IMR-90 (cell line): ENCODE measurements at places on chromosomes 7 and 10. TPM values are rescaled to one million over a fixed set of nuclear protein-coding genes. Genes with fewer than 3 reads are reported as not detected.

The EVX1 gene
- not detected in 2 replicates for total RNA-seq

The GPR26 gene
- not detected in 2 replicates for total RNA-seq

The LIPA gene
- total RNA-seq: 31.9 and 32.5 TPM in 2 replicates

The ASB10 gene
- total RNA-seq: not detected in 2 replicates

The FZD1 gene
- 3.6 and 4.4 TPM in 2 replicates for total RNA-seq

The TUBB8 gene
- total RNA-seq: not detected in 2 replicates

The CYP3A5 gene
- not detected in 2 replicates for total RNA-seq

The CPA5 gene
- under 0.01 TPM in 1 of 2 replicates, not detected in the other for total RNA-seq

The ATOH7 gene
- not detected in 2 replicates for total RNA-seq

The HOXA7 gene
- total RNA-seq: under 0.01 and 0.18 TPM in 2 replicates

The GLI3 gene
- total RNA-seq: 1.3 and 1.7 TPM in 2 replicates

The CTTNBP2 gene
- total RNA-seq: 11.3 and 11.4 TPM in 2 replicates

The MSMB gene
- total RNA-seq: not detected in 2 replicates

The CH25H gene
- total RNA-seq: 0.18 TPM in 1 of 2 replicates, not detected in the other

The PODXL gene
- 1.3 and 1.4 TPM in 2 replicates for total RNA-seq

The WNT8B gene
- not detected in 2 replicates for total RNA-seq

The APBB1IP gene
- not detected in 2 replicates for total RNA-seq

The CTNNA3 gene
- total RNA-seq: 0.83 and 0.90 TPM in 2 replicates
